ENCODE measurements at places on chromosomes 13 and 19. TPM values are rescaled to one million over a fixed set of nuclear protein-coding genes. Genes with fewer than 3 reads are reported as not detected.

CEACAM19 gene
- polyA plus RNA-seq: 7.1 TPM

RTBDN gene
- polyA plus RNA-seq: not detected

AXL gene
- 12.2 TPM for polyA plus RNA-seq

LILRB1 gene
- not detected for polyA plus RNA-seq

VSTM2B gene
- polyA plus RNA-seq: not detected

CLEC11A gene
- polyA plus RNA-seq: 1.2 TPM

HSPB6 gene
- polyA plus RNA-seq: not detected

CLN5 gene
- 28.7 TPM for polyA plus RNA-seq

SPTBN4 gene
- polyA plus RNA-seq: 0.06 TPM

ZIC2 gene
- polyA plus RNA-seq: not detected

LGALS7B gene
- polyA plus RNA-seq: 7,133 TPM

SCEL gene
- 32.7 TPM for polyA plus RNA-seq

Data from keratinocyte (primary cell).